Stimulated activated CD4-positive, alpha-beta T cell treated with anti-CD3 and anti-CD28 coated beads, Interleukin-1b, Interleukin-23, amount 100 ng/mL, for 1 hour (primary cell): ENCODE measurements at places on chromosomes 4 and X.

DNA sequence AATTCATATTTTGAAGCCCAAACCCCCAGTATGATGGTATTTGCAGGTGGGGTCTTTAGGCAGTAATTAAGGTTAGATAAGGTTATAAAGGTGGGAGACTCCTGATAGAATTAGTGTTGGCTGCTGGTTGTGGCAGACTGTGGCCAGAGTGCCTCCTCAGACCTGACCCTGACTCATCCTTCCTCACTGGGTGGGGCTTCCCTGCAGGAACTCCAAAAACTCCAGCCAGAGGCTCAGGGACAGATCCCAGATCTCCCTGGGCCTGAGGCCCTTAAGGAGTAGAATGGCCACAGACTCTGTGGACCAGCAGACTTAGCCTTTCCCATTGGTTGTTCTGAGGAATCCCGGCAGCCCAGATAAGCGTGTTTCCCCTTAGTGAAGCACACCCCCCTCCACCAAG is 463.0 kb upstream of the CPEB2 start:
- DNase-seq: no peak

- no peak for DNase-seq
Observed at GRCh38 chr4:6196871-6197270, 3.5 kb downstream of the JAKMIP1 start.

GRCh38 chrX:15344106-15344505 is 8.8 kb upstream of the PIGA start:
- no peak for DNase-seq

GRCh38 chrX:23779025-23779424 is 3.9 kb upstream of the SAT1 start:
- DNase-seq: no peak

DNA sequence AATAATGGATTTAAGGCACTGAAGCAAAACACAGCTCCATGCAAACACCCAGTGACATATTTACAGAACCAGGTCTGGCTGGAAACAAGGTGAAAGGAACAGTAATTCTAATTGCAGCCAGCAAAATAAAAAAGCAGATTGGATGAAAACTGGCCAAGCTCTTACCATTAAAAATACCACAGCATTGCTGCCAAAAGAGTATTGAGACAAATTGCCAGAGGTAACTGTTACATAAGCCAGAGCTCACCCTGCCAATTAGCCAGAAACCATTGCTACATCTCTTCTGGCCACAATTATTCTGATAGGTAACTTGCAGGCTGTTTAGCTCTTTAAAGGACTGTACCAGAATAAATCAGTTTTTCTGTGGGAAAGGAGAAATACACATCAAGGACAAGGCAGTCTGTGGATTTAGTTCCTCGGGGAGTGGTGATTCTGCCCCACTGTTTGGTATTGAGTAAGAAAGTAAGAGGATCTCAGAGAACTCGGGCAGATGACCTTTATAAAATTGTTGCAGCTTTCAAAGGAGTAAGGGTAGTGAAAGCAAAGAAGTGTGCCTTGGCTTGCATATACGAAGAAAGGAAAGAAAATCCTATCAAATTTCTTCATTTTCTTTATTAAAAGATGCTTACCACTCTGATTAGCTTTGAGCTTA is 369.5 kb downstream of the PPP3CA start:
- DNase-seq: no peak

DNA sequence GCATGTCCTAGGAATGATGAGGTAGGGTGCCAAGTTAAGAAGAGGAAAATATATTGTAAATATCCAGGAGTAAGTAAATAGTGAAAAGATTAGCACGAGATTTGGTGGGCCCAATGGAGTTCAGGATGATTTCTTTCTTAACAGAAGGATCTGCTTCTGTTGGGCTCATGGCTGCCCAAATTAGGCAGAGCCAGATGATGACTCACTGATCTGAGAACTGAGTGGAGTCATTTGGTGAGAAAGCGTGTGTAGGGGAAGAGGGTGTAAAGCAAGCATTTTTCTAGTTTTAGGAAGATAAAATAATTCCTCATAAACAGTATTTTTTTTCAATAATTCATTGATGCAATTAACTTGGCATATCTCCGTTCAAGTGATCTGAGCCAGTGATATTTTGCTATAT is 1.6 kb downstream of the TBX22 start:
- DNase-seq: no peak
